NCI-H1930 (cell line): ENCODE measurements at places on chromosomes 12 and 14.

DNA sequence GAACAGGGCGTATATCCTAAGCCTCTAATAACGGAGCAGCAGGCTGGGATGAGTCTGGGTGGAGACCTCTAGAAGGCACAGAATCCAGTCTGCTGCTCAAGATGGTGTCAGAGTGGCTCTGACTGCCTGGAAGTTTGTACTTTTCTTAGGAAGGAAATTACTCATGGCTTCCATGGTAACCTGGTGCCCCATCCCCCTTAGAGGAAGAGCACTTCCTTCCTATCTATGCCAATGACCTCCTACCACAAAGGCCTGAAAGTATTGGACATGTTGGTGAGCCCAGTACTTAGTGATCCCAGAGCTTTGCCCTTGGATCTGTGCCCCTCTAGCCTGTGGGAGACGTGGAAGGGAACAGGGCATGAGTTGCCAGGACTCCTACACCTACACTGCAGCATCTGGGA, 1.5 kb downstream of the BATF start:
- no peak for DNase-seq

GRCh38 chr12:94832780-94833681, 170.5 kb downstream of the NDUFA12 start:
- peak; percentile 30 for DNase-seq

DNA sequence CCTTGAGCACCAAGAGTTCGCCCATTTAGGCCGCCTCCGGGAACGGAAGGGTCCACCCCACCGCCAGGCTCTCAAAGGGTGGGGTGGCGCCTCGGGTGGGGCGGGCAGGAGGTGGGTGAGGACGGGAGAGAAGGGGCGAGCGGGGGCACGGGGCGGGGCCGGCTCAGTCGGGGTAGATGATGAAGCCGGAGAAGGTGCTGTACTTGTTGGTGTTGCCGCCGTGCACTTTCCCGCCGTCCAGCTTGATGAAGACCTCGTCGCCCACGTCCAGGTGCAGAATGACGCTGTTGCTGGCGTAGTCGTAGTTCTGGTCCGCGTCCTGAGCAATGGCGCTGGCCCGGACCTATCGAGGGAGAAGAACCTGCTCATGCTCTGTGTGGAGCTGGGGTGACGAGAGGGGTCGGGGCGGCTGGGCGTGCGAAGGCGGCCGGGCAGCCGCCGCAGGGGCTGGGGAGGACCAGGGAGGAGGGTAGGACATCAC, 4.1 kb downstream of the C1QL4 start:
- no peak for DNase-seq

DNA sequence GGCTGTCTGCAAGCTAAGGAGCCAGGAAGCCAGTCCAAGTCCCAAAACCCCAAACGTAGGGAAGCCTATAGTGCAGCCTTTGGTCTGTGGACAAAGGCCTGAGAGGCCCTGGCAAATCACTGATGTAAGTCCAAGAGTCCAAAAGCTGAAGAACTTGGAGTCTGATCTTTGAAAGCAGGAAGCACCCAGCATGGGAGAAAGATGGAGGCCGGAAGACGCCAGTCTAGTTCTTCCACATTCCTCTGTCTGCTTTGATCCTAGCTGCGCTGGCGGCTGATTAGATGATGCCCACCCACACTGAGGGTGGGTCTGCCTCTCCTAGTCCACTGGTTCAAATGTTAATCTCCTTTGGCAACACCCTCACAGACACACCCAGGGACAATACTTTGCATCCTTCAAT, 58.5 kb downstream of the CAPS2 start:
- DNase-seq: no peak

GRCh38 chr12:66045506-66045905, 85.0 kb downstream of the LLPH start:
- DNase-seq: no peak
